Activated T-cell treated with anti-CD3 and anti-CD28 coated beads, Interleukin-2, amount 50 U/mL, for 72 hours (primary cell): ENCODE measurements at places on chromosomes 7 and 10.

DNA sequence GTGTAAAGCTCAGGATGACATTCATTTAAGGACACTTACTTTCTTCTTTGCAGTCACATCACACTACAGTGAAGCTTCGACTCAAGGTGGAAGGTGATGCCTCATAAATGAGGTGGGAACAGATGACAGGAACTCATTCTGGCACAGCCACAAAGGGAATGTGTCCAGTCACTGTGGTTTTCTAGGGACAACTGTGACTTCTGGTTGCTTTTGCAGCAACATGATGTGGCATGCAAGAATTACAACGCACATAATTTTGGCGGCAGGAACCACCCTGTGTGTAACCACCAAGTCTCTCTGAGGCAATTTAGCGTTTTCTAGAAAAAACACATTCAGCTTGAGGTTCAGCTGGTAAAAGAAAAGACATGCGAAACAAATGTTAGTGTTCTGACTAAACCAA lies 32.0 kb upstream of the FERD3L start:
- no peak for DNase-seq

GRCh38 chr7:22111661-22112060 lies 166.0 kb upstream of the CDCA7L start:
- DNase-seq, result no peak

GRCh38 chr10:95865814-95866466 lies 41.8 kb upstream of the CC2D2B start:
- no peak for DNase-seq

DNA sequence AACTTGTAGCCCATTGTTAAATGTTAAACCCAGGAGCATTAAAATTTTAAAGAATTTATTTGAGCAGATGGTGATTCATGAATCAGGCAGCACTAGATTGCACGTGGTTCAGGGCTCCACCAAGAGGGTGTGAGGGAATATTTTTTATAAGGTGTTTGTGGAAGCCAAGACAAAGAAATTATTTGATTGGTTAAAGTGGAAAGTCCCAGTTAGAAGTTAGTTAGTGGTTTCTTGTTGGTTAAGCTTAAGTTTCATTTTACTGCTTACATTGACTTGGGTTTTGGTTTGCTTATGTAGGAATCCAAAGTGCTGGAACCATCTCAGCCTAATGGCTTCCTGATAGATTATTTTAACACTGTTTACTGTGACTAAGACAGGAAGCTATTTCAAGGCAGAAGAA lies 906.2 kb downstream of the LRMDA start:
- no peak for DNase-seq

DNA sequence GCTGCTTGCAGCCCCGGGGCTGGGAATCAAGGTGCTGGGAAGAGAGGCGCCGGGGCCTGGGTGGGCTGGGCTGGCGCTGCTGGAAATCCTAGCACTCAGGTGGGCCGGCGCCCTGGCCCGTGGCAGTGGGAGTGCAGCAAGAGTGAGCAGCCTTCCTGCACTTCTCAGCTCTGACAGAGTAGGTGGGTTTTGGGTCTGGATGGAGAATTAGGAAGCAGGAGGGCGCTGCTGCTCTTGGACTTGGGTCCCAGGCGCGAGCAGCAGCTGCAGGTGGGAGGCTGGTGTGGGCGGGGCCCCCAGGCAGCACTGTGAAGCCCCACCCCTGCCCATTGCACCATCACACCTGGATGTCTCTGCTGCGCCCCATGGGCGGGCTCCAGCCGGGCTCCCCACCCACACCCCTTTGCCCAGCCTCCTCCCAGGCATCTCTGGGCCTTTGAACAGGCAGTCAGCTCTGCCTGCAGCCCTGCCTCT lies 6.0 kb downstream of the BRI3 start:
- no peak for DNase-seq

- DNase-seq, result no peak
Measured at GRCh38 chr10:26222563-26222962, 6.0 kb downstream of the GAD2 start.

- DNase-seq, result no peak
Measured at GRCh38 chr10:123741146-123741545, 75.0 kb downstream of the GPR26 start.

- DNase-seq, result no peak
Measured at GRCh38 chr7:156124356-156124755, 312.1 kb upstream of the SHH start.

DNA sequence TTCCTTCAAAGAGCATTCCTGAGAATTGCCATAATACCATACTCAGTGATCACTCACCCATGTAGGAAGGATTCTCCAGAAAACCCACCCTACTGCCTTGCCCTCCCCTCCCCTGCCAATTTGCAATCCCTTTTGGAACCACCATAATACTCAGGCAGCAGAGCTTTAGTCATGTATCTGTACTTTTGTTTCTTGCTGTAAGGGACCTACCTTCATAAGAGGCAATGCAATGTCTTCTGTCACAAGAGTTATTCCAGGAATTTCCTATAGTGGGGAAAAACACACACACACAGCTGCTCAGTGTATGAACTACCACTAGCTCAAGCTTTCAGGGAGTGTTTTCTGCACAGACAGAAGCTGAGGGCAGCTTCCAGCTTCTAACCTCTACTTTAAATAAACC lies 67.0 kb downstream of the GSAP start:
- no peak for DNase-seq

DNA sequence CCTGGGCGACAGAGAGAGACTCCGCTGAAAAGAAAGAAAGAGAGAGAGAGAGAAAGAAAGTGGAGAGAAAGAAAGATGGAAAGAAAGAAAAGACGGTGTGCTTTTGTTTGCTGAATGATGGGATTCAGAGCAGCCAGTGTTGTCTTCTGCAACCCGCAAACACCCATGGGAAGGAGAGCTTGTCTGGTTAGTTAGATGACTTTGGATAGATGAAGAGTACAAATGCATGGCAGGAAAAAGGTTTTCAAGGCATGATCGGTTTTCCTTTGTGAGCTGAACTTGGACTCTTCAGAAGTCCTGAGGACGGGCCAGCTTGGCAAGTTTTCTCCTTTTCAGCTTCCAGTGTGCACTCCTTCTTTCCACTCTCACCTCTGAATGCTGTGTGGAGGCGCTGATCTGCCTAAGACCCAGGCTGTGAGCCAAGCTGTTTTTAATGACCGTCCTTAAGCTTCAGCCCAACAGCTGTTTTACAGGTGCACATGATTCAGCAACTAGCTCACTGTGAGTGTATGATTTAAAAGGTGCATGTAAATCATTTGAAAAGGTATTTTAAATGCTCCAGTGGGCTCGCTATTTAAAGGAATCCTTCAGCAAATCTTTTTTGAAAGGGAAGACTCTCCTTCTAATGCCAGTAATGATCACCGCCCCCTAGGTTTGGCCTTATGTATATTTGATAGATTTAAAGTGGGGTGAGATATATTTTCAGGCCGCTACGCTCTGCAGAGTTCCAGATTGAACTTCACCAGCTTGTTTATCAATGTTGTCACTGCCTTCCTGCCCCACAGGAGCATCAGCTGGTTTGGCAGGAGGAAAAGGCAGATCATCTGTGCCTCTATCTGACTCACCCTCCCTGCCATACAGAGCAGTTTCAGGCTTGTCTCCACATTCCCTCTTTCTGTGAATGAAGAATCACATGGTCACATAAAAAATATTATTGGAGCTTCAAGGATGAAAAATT lies 115.0 kb downstream of the PLXDC2 start:
- no peak for DNase-seq

DNA sequence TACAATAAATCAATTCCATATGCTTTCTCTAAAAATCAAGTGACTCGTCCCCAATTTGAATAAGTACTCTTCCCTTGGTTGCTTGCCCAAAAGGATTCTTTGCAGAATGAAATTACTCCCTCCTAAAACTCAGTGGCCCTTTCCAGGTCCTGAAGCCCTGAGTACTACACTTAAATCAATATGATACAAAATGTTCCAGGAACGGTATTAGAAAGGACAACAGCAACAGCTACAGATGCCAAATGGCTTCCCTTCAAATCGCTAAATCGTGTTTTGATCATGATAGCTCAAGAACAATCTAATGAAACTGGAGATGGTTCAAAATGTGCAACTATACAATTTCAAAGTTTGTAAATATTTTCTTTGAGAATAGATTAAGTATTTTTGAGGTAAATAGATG lies 59.4 kb downstream of the TPK1 start:
- DNase-seq, result no peak

GRCh38 chr7:24129597-24129996 lies 154.4 kb upstream of the NPY start:
- DNase-seq, result no peak

DNA sequence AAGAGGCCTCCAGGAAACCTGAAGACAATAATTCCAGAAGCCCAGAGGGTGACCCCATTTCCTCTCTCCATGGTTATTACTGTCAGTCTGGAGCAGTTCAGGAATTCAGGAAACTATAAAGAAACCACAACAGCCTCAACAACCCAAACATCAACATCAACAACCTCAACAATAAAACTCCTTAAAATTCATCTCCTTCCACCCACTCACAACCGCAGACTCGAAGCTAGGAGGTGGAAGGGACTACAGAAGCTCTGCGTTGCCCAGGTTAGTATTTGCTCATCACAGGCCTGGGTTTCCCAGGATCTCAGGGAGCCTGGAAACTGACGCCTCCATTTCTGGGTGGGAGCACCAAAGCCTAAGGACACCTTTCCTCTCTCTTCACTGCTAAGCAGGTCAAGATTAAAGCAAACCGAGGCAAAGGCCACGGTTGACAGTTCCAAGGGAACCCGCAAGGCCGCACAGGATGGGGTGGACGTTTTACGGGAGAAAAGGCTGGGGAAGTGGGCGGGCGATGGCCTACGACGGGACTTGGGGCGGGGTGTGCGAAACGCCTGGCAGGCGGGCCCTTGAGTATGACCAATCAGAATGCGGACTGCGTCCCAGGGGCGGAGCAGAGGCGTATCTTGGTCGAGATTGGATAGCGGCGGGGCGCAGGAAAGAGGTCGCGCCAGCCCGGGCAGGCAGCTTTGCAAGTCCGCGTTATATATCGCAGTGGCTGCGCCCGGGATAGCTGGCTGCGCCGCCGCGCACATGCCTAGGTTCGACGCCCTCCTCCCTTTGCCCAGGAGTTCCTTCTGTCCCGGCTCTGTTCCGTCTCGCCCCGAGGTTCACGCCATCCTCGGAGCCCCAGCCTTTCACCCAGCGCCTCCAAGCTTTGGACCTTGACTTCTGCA lies at the start of gene ELOVL3:
TSS of gene ELOVL3 (plus strand) at position 654 of the 896 bp plus-strand sequence. CDS start 250 bp downstream, outside the sequence.
- peak; percentile 89 for DNase-seq

GRCh38 chr7:19852192-19852591 lies 78.8 kb upstream of the TMEM196 start:
- DNase-seq, result no peak

DNA sequence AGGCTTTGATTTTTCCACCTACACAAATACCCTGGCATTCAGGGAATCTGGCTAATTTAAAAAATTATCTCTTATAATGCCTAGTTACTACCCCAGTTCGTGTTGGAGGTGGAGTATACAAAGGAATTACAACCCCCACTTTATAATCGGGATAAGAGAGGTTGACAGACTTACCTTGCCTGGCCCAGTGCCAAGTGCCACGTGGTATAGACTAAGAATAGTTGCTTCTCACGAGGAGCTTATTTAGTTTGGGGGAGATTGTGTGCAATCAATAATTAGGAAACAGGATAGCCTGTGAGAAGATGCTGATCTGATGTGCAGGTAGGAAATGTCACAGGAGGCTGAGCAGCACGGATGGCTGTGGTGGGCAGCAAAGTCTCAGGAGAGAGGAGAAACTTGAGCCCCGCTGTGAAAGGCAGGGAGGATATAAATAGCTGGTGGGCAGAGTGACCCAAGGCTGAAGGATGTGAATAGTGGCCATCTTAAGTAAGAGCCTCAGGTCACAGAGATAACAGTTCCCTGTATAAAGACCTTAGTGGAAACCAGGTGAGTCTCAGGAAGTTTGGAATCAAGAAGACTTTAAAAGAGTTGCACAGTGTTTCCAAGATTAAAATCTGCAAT lies 11.3 kb upstream of the ATXN7L1 start:
- no peak for DNase-seq

DNA sequence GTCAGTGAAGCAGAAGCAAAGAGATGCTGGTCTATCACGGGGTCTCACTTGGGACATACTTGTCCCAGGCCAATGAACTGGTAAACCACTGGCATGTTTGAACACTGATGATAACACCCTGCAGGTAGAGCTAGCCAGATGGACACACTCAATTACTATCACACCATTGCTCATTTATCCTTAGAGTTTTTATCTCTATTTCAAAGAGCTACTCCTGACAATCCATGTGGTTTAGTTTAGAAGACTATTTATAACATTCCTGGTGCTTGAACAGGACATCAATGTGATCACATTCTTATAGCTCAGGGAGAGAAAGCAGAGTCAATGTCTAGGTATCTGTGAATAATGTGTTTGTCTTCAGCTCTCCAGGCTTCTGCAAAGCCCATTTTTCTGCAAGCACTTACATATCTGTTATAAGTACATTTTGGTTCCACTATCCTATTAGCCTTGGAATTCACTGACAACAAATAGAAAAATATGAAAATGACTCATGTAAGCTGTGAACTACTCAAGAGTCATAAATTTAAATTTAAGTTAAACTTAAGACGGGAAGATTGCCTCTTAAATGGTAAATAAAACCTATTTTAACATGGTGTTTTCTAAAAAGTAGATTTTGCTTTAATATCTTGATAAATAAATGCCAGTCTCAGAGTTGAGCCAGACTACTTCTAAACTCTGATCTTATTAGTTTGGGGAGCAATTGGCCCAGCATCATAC lies 106.7 kb upstream of the MBL2 start:
- DNase-seq, result no peak

GRCh38 chr10:787933-788651 lies 98.6 kb upstream of the DIP2C start:
- DNase-seq, result no peak

DNA sequence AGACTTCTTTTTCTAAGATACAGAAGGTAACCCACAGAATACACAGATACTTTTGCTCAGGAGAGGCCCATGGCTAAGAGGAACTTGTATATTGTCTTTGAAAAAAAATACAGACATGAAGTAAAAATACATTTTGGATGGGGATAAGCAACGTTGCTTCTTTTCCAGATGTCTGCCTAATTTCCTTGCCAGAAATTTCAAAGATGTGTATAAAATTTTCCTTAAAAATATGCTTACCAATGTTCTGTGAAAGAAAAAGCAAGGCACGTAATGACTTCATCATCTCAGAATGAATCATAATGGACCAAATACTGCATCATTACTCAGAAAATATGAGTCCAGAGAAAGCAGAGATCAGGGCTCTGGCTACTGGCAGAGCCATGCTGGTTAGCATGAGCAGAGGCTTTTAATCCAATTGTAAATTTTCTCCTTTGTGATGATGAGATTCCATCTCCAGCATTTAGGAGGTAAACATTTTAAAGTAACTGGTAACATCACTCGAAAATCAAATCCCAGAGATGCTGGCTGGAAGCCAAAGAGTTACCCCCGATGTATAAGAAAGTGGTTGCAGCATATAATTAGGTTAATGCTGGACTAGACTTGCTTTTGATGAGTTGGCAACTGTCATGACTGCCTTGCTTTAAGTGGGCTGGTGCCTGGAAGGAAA lies 272.5 kb downstream of the SEMA3A start:
- no peak for DNase-seq

GRCh38 chr10:96407560-96408069 lies 48.8 kb upstream of the OPALIN start:
- DNase-seq, result no peak

GRCh38 chr7:39908973-39909372 lies 41.1 kb upstream of the CDK13 start:
- no peak for DNase-seq
